ENCODE measurements at places on chromosomes 12 and 14.

- DNase-seq, result no peak
Observed at GRCh38 chr14:88823968-88824313, 510 bp upstream of the TTC8 start.

GRCh38 chr12:96070670-96071279 lies 35.4 kb upstream of the LTA4H start:
- no peak overlapping the region for H3K27ac ChIP-seq
- H3K4me3 ChIP-seq, result no peak overlapping the region
- H3K4me1 ChIP-seq, result 0 out of 2 replicates have a peak, but pooled peaks cover 6% of the 10 kb centered on the region
- H3K36me3 ChIP-seq, result no peaks in the 10 kb centered on the region
- peaks cover 41% of the 10 kb centered on the region for H3K27me3 ChIP-seq

- H3K27ac ChIP-seq, result no peak overlapping the region
- H3K27me3 ChIP-seq, result no peaks in the 10 kb centered on the region
- DNase-seq, result no peak
- no peaks in the 10 kb centered on the region for H3K4me1 ChIP-seq
- H3K36me3 ChIP-seq, result no peaks in the 10 kb centered on the region
- no peak overlapping the region for H3K4me3 ChIP-seq
Observed at GRCh38 chr14:80627745-80628144, 313.8 kb downstream of the CEP128 start.

DNA sequence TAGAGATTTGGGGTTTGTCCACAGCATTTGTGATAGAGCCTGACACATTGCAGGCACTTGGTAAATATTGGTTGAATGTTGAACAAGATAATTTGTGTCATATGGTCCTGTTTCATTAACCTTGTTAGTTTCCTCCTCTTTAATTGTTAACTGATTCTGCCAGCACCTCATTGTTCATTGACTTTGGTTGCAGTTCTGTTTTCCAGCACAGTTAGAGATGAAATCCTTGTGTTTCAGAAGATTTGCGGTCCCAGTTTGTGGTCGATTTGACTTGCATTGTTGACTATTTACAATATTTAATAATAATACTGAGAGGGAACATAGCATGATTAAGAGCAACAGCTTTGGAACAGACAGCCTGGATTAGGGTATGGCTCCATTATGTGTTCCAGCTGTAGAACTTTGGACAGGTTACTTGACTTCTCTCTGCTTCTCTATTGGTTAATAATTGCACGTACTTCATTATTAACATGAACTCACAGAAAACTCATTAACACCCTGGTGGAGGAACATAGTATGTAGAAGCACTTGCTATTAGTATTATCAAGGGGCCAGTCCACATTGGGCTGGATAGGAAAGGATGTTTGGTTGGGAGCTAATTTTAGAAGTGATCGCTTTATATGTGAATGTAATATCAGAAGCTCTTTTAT lies 8.7 kb downstream of the DRAM1 start:
- DNase-seq, result no peak
- no peak overlapping the region for H3K27ac ChIP-seq
- peaks cover 18% of the 10 kb centered on the region for H3K4me1 ChIP-seq
- H3K4me3 ChIP-seq, result no peak overlapping the region
- peaks cover 6% of the 10 kb centered on the region for H3K36me3 ChIP-seq
- no peaks in the 10 kb centered on the region for H3K27me3 ChIP-seq

DNA sequence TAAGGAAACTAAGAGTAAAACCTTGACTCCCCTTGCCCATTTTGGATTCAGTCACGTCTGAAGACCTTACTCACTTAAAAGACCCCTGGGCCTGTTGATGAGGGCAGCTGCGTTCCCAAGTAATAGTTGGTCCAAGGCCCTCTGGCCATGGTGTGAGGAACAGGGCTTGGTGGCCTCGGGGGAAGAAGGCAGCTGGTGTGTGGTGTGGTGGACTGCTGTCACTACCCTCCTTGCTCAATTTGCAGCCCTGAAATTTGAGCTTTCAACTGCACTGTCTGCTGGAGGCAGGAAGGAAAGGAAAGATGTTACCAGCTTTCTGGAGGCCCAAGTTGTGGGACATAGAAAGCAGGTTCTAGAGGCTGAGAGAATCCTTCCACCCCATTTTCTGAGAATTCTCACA lies 128.2 kb downstream of the SLC38A6 start:
- no peaks in the 10 kb centered on the region for H3K36me3 ChIP-seq
- H3K4me3 ChIP-seq, result no peak overlapping the region
- H3K27ac ChIP-seq, result no peak overlapping the region
- peaks cover 30% of the 10 kb centered on the region for H3K4me1 ChIP-seq
- H3K27me3 ChIP-seq, result no peaks in the 10 kb centered on the region

GRCh38 chr12:32039347-32039746 lies 67.3 kb upstream of the BICD1 start:
- no peak for DNase-seq
- H3K4me1 ChIP-seq, result no peaks in the 10 kb centered on the region
- H3K4me3 ChIP-seq, result no peak overlapping the region
- no peak overlapping the region for H3K27ac ChIP-seq
- H3K27me3 ChIP-seq, result no peaks in the 10 kb centered on the region

GRCh38 chr12:39685854-39686657 lies 66.5 kb upstream of the ABCD2 start:
- H3K27me3 ChIP-seq, result no peaks in the 10 kb centered on the region
- H3K27ac ChIP-seq, result no peak overlapping the region
- H3K4me1 ChIP-seq, result no peaks in the 10 kb centered on the region
- no peak overlapping the region for H3K4me3 ChIP-seq

- no peak overlapping the region for H3K27ac ChIP-seq
- no peak for DNase-seq
- no peak overlapping the region for H3K4me3 ChIP-seq
- no peaks in the 10 kb centered on the region for H3K4me1 ChIP-seq
- no peaks in the 10 kb centered on the region for H3K27me3 ChIP-seq
Observed at GRCh38 chr12:82800185-82800584, 113.5 kb downstream of the TMTC2 start.

- DNase-seq, result no peak
- H3K27me3 ChIP-seq, result no peaks in the 10 kb centered on the region
- no peak overlapping the region for H3K27ac ChIP-seq
- no peak overlapping the region for H3K4me3 ChIP-seq
Observed at GRCh38 chr12:123069436-123070266, 81.2 kb downstream of the PITPNM2 start.

GRCh38 chr14:23182372-23183157 lies 895 bp downstream of the SLC7A8 start:
- no peaks in the 10 kb centered on the region for H3K36me3 ChIP-seq
- H3K4me1 ChIP-seq, result peaks cover 18% of the 10 kb centered on the region
- no peak overlapping the region for H3K27ac ChIP-seq
- DNase-seq, result no peak
- H3K27me3 ChIP-seq, result peaks cover 20% of the 10 kb centered on the region

DNA sequence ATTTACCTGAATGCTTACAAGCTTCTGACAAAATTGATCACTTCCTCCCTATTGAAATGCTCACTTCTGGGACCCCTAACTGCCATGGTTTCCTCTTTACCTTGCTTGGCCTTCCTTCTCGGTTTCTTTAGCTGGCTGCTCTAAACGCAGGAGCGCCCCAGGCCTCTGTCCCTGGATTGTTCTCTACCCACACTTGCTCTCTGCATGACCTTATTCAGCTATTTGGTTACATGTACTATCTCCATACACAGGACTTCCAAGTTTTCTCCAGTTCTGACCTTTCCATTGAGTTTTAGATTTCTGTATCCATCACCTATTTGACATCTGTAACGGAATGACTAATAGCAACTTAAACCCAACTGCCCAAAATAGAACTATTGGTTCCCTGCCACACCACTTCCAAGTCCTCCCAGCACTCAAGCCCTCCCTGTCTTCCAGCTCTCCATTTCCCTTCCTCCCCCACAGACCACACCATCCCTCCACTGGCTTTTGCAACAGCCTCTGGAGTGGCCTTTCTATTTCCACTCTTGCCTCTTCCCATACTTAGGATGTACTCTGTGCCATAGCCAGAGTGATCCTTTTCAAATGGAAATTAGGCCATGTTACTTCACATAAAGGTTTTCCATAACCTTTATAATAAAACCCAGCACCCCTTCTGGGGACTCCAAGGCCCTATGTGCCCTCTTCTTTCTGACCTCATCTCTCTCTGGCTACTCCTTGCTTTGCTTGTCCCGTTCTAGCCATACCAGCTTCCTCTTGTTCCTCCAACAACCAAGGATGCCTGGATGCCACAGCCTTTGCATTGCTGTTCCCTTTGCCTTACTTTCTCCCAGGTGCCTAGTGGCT lies 202.2 kb downstream of the AEBP2 start:
- H3K4me3 ChIP-seq, result no peak overlapping the region
- DNase-seq, result no peak
- H3K27ac ChIP-seq, result no peak overlapping the region
- no peaks in the 10 kb centered on the region for H3K36me3 ChIP-seq

GRCh38 chr12:71562676-71563595 lies 100.7 kb downstream of the ZFC3H1 start:
- H3K27me3 ChIP-seq, result 0 out of 2 replicates have a peak, but pooled peaks cover 1% of the 10 kb centered on the region
- DNase-seq, result no peak
- no peaks in the 10 kb centered on the region for H3K36me3 ChIP-seq
- no peaks in the 10 kb centered on the region for H3K4me1 ChIP-seq
- H3K4me3 ChIP-seq, result no peak overlapping the region

DNA sequence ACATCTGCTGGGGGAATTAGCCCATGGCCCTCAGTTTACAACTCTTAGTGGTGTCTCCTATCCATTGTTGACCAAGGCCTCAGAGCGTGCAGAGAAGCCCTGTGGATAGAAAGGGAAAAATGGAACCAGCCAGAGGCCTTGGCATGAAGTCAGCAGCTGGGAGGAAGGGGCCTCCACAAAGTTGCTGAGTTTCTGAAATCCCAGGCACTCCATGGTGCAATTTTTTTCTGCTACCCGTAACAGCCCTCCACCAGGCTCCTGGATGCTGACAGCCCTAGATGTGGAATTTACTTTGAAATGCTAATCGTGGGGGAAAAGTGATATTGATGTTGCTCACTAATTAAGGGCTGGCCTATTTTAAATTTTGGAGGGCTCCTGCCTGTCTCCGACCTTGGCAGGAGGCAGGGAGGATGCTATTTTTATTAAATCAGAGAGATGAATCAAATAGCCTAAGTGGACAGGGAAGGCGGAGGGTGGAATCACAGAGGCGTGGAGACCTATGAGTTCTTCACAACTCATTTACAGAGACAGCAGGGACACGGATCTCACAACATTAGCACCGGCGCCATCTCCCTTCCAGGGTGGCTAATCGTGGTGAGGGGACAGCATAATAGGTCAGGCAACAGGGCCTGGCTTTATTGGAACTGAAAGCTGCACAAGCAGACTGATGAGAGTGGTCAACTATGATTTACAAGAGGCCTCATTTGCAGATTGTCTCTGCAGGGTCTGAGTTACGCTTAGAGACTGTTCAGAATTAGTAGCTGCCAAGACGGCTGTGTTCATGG lies 99.8 kb upstream of the WSCD2 start:
- 0 out of 2 replicates have a peak, but pooled peaks cover 3% of the 10 kb centered on the region for H3K27me3 ChIP-seq
- H3K36me3 ChIP-seq, result no peaks in the 10 kb centered on the region
- DNase-seq, result no peak
- H3K4me1 ChIP-seq, result no peaks in the 10 kb centered on the region
- no peak overlapping the region for H3K27ac ChIP-seq
- H3K4me3 ChIP-seq, result no peak overlapping the region

DNA sequence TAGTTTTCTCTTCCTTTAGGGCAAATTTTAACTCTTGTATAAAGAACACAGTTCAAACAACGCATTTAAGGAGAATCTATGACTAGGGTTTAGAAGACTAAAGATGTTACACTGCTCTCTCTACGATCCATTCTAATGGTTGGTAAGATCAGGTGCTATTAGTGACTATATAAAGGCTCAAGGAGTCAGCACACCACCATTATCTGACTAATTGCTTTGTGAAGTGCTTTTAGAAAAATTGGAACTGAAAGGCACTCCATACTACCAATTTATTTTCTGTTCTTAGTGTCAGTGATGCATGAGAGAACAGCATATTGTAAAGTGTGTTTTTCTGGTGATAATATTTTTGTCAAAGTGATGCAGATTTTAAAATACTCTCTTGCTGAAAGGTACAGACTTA lies 136.8 kb downstream of the SYT1 start:
- no peak overlapping the region for H3K27ac ChIP-seq
- H3K4me1 ChIP-seq, result no peaks in the 10 kb centered on the region
- peaks cover 17% of the 10 kb centered on the region for H3K36me3 ChIP-seq
- no peaks in the 10 kb centered on the region for H3K27me3 ChIP-seq

DNA sequence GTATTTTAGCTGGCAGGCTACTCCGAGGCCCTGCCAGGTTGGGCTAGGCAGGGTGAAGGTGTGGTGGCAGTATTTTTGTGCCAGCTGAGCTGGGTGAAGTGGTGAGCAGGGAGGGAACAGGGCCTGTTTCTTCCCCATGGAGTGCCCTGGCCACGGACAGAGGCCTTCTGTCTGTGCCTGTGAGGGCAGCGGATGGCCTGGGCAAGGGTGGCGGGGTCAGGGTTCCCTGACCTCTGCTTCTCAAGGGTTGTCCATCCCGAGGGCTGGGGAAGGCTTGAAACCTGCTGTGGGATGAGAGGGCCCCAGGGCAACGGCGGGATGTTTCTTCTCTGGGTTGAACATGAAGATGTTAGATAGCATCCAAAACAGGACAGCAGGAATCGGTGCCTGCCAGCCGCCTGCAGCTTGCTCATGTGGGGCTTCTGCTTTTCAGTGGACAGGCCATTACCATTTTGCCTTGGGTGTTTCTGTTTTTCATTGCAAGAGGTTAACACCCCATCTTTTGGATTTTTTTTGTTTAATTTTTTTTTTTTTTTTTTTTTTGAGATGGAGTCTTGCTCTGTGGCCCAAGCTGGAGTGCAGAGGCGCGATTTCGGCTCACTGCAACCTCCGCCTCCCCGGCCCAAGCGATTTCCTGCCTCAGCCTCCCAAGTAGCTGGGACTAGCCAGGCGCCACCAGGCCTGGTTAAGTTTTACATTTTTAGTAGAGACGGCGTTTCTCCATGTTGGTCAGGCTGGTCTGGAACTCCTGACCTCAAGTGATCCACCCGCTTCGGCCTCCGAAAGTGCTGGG lies 3.3 kb downstream of the MTA1 start:
- H3K36me3 ChIP-seq, result peaks cover 25% of the 10 kb centered on the region
- no peak for DNase-seq
- H3K4me3 ChIP-seq, result no peak overlapping the region
- peaks cover 22% of the 10 kb centered on the region for H3K4me1 ChIP-seq
- no peaks in the 10 kb centered on the region for H3K27me3 ChIP-seq
- H3K27ac ChIP-seq, result no peak overlapping the region

DNA sequence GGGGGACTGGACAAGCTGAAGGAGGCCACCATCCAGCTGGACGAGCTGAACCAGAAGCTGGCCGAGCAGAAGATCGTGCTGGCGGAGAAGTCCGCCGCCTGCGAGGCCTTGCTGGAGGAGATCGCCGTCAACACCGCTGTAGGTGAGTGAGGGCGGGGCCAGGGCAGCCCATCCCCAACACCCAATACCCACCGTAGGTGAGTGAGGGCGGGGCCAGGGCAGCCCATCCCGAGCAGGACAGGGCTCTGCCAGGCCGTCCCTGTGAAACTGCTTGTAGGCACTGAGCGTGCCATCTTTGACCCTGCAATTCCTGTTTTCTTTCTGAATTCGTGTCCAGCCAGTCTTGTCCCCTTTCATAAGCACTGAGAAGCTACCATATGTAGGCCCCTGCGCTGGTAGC lies 74.0 kb downstream of the CCDC92 start:
- H3K4me1 ChIP-seq, result peaks cover 20% of the 10 kb centered on the region
- H3K4me3 ChIP-seq, result no peak overlapping the region
- DNase-seq, result no peak
- no peaks in the 10 kb centered on the region for H3K36me3 ChIP-seq
- H3K27ac ChIP-seq, result no peak overlapping the region

Measured in SJSA1 (cell line).